Cardiac muscle cell (in vitro differentiated cells and primary cell): ENCODE measurements at places on chromosomes 4 and X.

DNA sequence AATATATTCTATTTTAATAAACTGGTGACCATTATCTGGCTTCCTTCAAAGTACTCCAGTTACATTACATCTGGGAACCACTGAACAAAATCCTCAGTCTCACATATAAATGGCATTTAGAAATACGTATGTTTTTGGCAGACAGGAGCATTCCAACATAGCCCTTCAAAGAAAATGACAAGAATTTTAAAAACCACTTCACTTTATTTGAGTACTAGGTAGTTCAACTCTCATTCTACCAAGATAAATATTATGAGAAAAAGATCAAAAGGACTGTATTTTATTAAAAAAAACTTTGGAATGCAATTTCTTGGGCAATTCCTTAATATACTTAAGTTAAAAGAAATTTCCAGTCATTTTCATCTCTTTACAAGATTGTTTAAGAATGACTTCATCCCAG is 17.6 kb downstream of the TNIP3 start:
- H3K27ac ChIP-seq, result no peak overlapping the region
- no peaks in the 10 kb centered on the region for H3K4me1 ChIP-seq
- no peaks in the 10 kb centered on the region for H3K36me3 ChIP-seq
- H3K4me3 ChIP-seq, result no peak overlapping the region

GRCh38 chrX:7545564-7545963 is 297.4 kb upstream of the VCX start:
- no peaks in the 10 kb centered on the region for H3K4me1 ChIP-seq
- H3K27me3 ChIP-seq, result no peaks in the 10 kb centered on the region
- DNase-seq, result no peak
- no peak overlapping the region for H3K27ac ChIP-seq
- H3K4me3 ChIP-seq, result no peak overlapping the region

DNA sequence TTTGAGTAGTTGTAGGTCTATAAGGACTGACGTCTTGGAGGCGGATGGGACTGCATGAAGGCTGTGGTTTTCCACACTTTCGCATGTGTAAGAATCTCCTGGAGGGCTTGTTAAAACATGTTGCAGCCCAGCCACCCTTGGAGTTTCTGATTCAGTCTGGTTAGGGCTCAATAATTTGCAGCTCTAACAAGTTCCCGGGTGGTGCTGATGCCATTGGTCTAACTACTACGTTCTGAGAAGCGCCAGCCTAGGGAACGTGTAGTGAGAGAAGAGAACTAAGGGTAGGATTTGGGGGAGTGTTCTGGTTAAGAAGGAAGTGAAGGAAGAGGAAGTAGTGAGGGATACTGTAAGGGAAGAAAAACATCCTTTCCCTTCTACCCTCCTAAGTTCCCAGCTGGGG is 138.9 kb downstream of the LARP7 start:
- no peaks in the 10 kb centered on the region for H3K27me3 ChIP-seq
- no peak overlapping the region for H3K27ac ChIP-seq
- H3K4me1 ChIP-seq, result no peaks in the 10 kb centered on the region
- H3K36me3 ChIP-seq, result no peaks in the 10 kb centered on the region
- no peak overlapping the region for H3K4me3 ChIP-seq

GRCh38 chr4:141275834-141276233 is 55.1 kb downstream of the ZNF330 start:
- no peak overlapping the region for H3K4me3 ChIP-seq
- H3K27me3 ChIP-seq, result no peaks in the 10 kb centered on the region
- no peaks in the 10 kb centered on the region for H3K36me3 ChIP-seq
- no peak overlapping the region for H3K27ac ChIP-seq
